ENCODE measurements at places on chromosomes 3 and 15.

DNA sequence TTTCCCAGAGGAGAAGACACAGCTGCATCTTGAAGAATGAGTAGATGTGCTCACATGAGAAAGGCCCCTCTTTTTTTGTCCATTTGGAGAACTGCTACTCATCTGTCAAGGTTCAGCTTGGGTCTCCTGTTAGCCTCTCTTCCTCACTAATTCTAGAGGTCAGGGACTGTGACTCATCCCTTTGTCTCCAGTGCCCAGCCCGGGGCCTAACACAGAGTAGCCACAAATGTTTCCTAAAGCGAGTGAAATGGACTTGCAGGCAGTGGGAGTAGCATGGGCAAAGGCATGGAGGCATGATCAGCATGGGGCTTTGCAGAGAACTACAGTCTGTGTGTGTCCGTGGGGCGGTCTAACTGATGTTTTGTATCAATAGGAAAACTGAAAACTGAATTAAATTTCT is 33.9 kb upstream of the MRPS22 start:
- no peak for DNase-seq

DNA sequence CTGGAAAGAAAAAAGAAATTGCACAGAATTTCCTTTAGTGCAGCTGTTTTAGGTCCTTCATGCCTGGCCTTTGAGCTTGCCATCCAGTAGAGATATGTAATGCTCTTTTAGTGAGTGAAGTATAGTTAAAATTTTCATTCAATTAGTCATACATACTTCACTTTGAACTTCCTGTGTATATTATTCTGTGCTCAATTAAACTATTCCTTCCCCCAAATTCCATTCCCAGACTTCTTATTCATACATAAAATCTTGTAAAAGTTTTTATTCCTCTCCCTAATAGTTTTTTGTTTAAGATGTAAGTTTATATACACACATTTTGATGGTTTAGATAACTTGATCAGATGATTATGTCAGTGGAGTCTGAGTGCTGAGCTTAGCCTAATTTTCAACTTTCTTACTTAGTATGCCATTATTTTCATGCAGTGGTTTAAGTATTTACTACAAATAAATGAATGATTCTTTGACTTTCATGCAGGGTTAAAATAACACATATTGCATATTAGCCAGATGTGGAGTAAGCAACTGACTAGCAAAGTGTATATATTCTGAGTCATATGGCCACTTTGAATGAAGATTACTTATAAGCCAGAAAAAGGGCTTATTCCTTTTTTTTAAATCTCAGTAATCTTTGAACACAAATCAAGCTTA is 42.5 kb upstream of the ABHD10 start:
- DNase-seq = no peak

GRCh38 chr15:77738441-77739302 is 106.0 kb upstream of the LINGO1 start:
- no peak for DNase-seq

DNA sequence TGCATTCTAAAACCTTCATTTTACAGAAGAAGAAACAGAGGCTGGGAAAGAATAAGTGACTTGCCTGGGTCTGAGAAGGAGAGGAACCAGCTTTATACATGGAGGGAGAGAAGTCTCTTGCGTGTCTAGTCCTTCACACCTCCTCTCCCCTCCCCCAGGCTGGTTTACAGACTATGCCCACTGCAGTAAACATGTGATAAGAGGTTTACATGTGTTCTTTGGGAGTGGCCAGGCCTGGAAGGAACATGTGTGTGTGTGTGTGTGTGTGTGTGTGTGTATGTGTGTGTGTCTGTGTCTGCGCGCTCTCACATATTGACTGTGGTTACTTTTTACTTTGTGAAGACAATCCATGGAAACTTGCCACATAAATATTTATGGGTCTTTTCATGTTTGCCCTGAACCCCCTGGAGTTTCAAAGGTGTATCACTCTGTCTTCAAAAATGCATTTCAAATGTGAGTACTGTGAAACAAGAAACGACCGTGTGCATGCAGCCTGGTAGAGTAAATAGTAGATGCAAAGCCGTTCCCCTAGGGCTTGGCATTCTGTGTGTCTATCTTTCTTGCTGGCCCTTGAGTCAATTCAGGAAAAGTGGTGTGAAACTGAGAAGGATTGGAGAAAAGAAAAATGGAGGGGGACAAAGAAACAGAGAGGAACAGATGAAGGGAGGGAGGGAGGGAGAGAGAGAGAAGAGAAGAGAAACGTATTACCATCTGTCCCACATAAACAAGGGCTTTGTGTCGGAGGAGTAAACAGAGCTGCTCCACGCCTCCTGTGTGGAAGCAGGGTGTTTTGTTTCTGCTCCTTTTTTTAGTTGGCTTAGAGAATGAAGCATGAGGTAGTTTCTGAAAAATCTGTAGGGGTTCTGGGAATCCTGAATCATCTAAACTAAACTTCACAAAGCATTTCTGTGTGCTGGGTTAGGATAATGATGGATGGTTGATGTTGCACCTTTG is 51.7 kb downstream of the CLDN11 start:
- DNase-seq = no peak

GRCh38 chr3:177490626-177491025 is 293.3 kb upstream of the TBL1XR1 start:
- DNase-seq = no peak

DNA sequence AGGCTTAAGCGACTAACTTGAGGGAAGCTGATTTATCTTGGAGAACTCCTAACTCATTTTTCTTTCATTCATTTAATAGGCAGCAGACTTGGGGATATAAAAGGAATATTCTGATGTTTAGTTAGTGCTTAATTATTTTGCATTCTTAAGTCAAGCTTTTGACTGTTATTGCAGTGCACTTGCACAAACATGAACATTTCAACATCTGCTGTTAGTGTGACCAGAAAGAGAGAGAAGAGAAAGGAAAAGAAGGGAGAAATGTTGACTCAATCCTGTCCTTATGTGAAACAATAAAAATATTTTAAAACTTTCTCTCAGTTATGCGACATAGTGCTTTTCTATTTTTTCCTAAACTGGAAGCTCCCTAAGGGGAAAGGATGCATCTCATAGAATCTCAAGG is 507.8 kb downstream of the LPP start:
- no peak for DNase-seq

DNA sequence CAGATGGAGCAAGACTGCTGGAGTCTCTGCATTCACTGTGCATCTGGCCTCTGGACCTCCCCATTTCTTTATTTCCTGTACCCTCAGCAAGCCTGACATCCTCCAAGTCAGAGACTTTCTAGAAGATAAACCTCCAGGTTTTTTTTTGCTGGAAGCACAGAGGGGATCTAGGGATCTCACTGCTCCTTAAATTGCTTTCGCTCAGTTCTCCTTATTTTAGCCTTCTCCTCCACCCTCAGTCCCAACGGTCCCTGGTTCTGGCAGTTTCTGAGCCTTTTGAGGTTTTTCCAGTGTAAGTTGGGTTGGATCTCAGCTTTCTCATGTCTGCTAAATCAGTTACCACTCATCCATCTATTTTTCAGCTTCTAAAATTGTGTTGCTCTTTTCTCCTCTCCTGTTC is 22.7 kb upstream of the CHD2 start:
- no peak for DNase-seq
